NCI-H510A (cell line): ENCODE measurements at places on chromosomes 7 and 10.

DNA sequence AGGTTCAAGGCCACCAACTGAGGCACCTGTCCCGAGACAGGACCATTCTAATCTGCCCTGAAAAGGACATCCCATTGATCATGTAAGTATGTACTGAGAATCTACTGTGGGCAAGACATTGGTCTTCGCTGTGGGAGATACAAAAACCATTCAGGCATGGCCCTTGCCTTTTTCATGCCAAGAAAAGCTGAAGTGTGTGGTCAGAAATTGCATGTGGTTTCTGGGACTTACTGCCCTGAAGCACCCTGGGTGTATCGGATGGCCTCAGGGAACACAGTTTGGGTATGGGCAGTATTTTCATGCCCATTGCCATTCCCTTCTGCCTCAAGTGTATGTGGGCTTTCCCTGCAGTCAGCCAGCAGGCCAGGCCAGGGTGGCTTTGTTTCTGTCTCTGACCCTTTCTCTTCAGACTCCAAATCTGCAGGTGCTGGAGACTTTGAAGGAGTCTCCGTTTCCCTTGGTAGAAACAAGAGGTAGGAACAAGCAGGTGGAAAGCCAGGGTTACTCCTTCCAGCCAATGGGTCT lies 285.7 kb downstream of the ZEB1 start:
- DNase-seq, result no peak

DNA sequence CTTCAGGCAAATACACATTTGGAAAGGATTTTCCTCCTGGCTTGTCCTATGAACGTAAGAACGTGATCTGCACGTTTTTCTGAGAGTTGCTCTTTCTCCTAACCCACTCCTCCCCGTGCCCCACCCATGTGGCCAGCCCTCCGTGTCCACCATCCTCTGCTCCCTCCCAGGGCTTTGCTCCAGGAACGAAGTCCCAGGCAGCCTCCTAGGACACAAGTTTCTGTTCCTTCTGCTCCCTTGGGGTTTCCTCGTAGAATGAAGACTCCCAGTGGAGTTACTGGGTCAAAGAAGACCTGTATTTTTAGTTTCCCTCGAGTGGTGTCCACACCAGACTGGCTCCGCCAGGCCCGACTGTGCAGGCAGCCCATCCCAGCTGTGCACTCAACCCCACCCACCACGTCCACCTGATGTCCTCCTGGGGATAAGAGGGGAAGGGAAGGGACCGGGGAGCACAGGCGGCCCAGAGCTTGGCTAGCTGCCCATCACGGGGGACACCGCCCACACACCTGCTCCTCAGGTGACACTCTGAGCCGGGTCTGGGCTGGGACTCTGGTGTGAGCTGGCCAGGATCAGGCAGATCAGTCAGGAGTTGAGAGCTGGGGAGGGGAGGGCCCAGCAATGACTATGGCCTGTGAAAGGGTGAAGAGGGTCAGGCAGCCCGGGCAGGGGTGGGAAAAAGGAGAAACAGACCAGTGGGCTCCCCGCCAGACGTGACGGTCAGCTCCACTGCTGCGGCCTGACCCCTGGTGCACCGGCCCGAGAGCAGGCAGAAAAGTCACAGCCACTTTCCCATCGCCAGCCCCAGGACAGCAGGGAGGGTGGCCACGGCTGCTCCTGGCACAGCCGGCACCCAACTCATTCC lies 54.3 kb upstream of the PPP2R2D start:
- DNase-seq, result peak; percentile 66

GRCh38 chr10:71393841-71394475 lies 2.8 kb upstream of the CDH23 start:
- DNase-seq, result no peak

DNA sequence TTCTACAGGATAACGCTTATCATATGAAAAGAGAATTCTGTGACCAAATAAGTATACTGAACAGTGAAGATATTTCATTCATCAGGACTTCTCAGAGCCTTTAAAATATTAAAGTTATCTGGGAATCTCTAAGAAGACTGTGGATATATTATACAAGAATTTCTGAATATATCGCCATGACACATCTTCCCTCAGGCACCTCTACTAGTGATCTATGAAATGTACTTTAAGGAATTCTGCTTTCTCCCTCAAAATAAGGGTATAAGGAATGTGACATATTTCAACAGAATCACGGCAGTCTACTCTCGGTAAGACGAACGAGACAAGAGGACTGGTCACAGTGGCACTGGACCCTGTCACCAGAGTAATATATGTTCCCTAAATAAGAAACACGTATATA lies 504.2 kb upstream of the PHF14 start:
- no peak for DNase-seq

DNA sequence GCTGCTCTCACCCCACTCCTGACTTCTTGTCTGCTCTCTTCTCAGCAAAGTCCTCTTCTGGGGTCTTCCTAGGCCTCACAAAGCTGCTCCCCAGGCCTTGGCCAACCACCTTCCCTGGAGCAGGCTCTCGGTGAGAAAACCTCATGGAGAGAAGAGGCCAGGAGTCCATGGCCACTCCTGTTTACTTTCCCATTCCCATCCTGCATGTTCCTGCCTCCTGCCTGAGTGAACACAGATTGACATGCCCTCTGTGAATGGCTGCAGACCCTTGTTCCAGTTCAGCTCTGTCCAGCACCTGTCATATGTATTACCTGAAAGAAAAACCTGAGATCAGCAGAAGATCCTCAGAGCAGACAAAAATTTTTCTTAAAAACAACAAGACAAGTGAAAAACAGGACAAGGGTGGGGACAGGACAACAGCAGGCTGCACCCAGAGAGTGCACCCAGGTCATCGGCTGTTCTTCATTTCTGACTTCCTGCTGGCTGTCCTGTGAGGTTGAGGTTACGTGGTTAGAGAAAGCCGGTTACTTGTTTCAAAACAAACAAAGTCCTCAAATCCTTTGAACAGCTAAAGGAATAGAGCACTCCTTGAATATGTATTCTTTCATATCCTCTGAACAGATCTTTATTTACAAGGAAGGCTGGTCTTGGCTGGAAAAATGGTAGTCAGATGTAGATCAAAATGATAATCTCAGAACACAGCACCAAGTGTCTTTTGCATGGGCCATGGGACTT lies 34.0 kb upstream of the DLD start:
- DNase-seq, result no peak

GRCh38 chr7:17159500-17160037 lies 138.9 kb upstream of the AHR start:
- no peak for DNase-seq

DNA sequence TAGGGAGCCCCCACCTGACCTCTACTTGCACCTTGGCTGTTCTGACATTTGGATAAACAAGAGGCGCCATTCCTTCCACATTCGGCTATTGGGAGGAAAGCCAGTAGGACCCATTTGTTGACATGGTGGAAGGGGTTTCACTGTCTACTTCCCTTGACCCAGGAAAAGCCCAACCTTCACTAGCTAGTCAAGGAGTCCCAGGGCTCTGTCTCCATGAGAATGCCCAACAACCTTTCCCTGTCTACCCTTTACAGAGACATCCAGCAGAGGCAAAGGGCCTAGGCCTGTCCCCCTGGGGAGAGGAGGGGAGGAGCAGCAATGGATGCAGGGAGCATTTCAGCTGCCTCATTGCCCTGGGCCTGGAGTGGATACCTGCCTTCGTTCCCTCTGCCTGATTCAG lies 136.1 kb downstream of the NEURL1 start:
- no peak for DNase-seq

DNA sequence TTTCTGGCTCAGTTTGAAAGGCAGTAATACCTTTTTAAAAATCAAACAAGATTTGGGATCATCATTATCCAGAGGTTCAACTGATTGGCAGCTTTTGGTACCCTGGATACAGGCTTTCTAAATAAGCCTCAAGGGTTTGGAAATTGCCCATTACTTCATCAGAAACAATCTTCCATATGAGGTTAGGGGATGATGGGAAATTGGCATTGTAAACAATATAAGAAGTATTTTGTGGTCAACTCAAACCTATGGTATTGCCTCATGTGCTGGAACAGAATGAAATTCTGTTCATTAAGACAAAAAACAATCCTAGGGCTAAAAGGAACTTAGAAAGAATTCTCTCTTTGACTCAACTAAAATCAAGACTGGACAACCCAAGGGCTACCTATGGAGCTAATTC lies 92.6 kb upstream of the HECTD2 start:
- DNase-seq, result no peak

- no peak for DNase-seq
These were observed 129.8 kb upstream of the CHST15 start for GRCh38 chr10:124222988-124223710.

DNA sequence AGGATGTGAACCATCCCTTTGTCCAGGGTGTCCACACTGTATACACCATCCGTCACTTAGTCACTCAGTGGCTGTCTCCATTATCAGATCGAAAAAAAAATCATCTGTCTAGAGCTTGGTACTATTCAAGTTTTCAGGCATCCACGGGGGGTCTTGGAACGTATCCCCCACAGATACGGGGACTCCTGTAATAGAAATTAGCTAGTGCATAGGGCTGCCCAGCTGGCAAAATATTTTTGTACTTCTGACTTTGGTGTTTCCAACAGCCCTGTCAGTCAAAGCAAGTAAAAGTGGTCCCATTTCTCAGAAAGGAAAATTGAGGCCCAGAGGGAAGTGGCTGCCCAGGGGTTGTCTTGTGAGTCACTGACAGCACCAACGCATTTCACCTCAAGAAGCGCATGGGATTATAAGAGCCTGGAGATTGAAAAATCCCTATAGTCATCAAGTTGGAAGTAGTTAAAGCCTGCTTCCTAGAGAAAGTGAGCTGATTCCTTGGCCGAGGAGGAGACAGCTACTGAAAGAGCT lies 52.1 kb upstream of the SLC29A3 start:
- DNase-seq, result no peak

DNA sequence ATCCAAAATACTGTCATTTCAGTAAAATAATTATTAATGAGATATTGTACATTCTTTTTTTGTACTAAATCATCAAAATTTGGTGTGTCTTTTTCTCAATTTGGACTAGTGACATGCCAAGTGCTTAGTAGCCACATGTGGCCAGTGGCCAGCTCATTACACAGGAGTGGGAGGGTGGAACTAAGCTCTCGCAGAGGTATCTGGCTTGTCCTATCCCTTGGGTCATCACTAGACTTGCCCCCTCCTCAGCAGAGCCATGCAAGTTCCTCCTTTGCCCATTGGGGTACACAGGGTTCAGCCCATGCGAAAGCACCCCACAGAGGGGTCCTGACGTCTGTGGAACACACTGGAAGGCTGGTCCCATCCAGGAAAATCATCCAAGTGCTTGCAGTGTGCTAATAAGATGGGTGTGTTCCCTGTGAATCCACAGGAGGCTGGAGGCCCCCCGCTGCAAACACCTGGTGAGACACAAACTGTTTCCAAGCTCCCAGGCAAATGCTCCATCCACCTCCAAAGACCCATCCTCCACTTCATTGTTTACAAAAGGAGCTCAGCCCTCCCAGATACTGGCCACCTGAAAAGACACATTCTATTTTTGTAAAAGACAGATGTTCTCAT lies 1.3 kb downstream of the ARHGAP22 start:
- DNase-seq, result no peak

GRCh38 chr10:52213321-52213752 lies 100.7 kb upstream of the DKK1 start:
- no peak for DNase-seq

GRCh38 chr10:73772281-73773151 lies 9.3 kb upstream of the CHCHD1 start:
- peak; percentile 53 for DNase-seq

- DNase-seq, result no peak
These were observed 186.2 kb downstream of the MACC1 start for GRCh38 chr7:20030915-20031362.

DNA sequence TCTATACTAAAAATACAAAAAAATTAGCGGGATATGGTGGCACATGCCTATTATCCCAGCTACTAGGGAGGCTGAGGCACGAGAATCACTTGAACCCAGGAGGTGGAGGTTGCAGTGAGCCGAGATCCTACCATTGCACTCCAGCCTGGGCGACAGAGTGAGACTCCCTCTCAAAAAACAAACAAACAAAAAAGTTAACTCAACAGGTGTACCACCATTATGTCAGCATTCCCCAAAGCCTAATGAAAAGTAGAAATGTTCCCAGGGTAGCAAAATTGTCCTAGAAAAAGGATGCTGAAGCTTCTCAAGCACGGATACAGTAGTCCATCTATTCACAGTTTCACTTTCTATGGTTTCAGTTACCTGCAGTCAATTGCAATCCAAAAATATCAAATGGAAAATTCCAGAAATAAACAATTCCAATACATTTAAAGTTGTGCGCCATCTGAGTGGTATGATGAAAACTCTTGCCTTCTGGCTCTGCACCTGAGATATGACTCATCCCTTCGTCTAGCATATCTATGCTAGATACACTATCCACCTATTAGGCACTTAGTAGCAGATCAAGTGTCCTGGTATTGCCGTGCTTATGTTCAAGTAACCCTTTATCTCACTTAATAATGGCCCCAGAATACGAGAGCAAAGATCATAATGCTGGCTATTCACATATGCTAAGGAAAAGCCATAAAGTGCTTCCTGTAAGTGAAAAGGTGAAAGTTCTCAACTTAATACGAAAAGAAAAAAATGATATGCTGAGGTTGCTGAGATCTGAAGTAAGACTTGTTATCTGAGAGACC lies 37.2 kb upstream of the SLC35G1 start:
- DNase-seq, result no peak

DNA sequence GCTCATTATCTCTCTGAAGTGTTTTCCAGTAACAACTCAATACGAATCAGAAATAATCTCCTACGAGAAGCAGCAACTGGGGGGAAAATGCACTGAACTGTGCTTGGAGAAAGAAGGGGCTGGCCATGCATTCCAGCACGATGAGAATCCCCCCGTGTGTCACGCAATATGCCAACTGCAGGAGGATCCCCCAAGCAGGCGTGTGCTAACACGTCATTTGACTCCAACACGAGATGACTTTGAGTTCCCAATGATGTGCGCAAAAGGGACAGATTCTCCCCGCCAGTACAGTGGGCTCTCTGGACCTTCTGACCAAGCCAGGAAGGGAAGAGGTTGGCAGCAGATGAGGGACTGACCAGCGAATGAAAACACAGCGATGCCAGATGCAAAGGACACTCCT lies 105.5 kb downstream of the KCNMA1 start:
- no peak for DNase-seq

GRCh38 chr10:74930965-74931364 lies 104.6 kb downstream of the KAT6B start:
- DNase-seq, result no peak

DNA sequence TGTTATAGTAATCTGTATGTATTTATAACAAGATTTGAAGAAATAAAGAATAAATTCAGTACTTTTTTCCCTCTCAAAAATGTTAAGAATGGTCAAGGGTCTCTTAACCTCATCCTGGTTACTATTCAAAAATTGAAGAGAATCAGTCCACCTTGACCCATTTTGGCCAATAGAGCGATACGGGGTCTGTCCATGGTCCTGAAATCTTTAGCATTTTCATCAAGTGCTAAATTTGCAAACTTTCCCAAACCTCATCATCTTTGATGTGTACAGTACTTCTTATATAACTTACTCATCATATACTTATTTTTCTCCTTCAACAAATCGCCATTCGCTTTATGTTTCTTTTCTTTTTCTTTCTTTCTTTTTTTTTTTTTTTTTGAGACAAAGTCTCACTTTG lies 23.6 kb downstream of the TMEM178B start:
- DNase-seq, result no peak
